ENCODE measurements at places on chromosomes 3 and 15.

DNA sequence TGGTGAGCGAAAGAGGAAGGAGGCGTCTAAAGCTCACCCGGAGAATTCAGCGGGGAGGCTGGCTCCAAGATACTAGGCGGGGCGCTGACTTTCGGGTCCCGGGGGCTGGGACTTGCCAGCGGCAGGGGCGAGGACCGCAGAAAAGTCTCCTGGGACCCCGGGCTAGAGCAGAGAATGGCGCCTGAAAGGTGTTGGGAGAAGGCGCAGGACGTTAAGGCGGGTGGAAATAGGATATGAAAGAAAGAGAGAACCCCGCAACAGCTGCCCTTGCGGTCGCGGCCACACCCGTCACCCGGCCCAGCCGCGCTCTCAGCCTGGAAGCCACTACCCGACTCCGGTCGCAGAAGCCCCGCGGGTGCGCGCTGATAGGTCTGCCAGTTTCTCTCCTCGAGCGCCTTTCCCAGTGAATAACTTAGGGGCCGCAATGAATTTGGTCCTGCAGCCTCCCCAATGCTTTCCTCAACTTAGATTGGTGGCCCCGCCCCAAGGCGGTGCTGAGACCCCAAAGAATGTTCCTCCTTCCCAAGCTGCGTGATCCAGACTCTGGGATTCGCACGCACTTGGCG lies 604 bp downstream of the LTK start:
- DNase-seq = peak; percentile 56

DNA sequence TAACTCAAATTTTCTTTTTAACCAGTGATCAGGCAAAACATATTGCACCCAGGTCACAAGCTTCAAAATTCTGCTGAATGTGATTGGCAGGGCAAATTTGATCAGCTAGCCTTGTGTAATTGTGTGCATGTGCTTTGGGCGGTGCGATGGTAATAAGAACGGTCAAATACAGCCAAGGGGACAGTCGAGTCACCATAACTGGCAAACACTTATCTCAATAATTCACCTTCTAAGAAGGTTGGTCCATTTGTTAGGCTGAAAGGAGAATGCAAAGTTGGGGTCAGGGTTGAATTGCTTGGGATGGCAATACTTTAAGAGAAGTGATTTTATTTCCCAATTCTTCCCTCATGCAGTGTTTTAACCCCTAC lies 302.4 kb upstream of the PDZRN3 start:
- DNase-seq = no peak

DNA sequence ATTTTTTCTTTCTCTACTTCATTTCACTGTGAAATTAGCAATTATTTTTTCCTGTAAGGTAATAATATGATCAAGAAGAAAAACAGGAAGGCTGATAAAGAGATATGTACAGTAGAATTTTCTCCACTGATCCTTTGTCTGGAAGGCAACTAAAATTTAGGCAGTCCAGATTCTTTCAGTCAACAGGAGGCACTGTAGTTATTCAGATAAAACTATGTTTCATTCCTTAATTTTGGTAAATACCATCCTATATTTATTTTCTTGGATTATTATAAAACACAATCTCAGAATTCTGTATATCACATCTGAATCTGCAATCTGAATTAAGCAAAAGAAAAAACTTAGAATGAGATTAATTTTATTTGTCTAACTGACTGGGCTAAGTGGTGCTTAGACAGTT lies 343.2 kb downstream of the LSAMP start:
- DNase-seq = no peak

DNA sequence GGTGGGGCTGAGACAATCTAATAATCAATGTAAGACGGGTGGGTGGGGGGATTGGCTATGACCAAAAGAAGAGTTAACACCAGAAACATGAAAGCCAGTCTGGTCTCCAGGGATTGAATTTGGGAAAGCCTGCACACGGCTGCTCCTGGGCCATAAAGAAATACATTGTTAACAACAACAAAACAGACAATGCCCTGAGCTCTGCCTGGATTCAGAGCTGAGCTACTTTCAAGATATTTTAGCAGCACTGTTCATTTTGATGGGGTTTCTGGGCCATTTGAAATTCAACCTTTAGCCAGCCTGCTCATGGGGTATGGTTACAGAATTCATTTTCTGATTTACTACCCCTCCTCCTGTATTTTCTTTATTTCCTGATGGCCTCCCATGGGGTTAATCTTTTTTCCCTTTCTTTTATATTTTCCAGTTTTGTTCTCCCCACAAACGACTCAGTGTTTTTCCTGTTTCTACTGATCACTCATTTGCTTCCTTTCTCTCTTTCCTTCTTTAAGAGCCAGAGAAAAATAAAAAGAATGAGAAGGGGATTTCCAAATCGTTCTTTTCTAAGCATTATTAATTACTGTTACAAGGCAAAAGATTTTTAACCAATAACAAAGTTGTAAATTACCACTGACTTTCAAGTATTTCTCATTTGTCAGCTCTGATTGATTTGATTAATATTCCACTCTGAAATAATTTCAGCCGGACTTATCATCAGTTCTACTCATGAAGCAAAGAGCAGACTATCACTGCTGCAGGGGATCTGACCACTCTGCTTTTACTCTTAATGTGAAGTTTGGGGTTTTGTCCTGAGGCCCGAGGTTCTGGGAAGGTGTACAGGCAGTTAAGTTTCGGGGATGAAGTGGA lies 19.6 kb downstream of the NR2F2 start:
- no peak for DNase-seq

GRCh38 chr3:151817473-151817872 lies 3.6 kb downstream of the AADAC start:
- DNase-seq = no peak

GRCh38 chr15:97909291-97909891 lies 51.1 kb upstream of the ARRDC4 start:
- DNase-seq = peak; percentile 34

DNA sequence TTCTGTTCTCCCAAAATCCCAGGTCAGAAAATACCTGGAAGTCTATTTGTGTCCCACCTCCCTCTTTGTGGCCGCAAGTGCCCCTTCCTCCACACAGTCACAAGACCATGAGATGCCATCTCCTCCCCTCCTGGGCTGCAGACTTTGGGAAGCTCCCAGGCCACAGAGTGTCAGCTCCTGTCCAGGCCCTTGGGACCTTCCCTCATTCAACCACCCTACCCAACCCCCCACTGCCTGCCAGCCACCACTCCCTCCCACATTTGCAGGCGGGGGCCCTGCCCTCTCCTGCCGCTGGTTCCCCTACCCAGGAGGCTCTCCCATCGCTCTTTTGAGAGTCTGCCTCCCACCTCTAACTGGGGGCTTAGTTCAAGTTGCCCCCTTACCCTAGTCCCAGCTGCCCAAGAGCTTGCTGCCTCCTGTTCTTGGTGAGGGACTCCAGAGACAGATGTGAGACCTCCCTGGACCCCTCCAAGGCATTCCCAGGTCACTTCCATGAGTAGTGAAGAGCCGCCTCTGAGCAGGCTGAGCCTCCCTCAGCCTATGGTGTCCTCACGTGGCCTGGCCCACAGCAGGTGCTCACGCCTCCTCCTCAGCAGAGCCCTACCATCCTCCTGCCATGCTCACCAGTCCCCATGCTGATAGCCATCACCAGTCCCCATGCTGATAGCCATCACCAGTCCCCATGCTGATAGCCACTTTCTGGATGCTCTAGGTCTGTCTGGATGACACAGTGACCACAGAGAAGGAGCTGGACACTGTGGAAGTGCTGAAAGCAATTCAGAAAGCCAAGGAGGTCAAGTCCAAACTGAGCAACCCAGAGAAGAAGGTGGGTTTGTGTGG lies 15.9 kb upstream of the STAB1 start:
- no peak for DNase-seq

- no peak for DNase-seq
Observed at GRCh38 chr15:80105595-80105994, 46.1 kb downstream of the ZFAND6 start.

DNA sequence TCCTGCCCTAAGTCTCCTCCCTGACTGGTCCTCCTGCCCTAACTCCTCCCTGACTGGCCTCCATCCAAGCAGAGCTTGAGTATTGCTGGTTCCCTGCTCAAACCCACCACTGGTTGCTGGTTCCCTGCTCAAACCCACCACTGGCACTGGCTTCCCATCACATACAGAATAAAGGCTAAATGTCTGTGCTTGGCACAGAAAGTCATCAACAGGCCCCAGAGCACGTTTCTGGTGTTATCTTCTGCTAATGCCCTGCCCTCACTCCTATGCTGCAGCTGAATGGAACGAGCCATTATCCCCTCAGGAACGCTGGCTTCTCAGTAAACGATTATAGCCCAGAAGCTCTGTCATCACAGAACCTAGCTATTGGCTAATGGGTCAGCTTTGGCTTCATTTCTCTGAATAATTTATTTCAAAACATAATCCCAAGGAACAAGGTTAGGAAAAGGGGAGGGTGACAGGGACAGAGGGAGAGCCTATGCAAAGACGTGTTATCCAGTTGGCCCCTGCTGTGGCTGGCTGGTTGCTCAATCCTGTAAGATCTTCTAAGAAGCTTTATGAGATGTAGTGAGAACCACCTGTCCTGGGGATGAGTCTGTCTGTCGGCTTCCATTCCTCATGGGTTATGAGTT lies 6.3 kb upstream of the MUC20 start:
- DNase-seq = no peak

DNA sequence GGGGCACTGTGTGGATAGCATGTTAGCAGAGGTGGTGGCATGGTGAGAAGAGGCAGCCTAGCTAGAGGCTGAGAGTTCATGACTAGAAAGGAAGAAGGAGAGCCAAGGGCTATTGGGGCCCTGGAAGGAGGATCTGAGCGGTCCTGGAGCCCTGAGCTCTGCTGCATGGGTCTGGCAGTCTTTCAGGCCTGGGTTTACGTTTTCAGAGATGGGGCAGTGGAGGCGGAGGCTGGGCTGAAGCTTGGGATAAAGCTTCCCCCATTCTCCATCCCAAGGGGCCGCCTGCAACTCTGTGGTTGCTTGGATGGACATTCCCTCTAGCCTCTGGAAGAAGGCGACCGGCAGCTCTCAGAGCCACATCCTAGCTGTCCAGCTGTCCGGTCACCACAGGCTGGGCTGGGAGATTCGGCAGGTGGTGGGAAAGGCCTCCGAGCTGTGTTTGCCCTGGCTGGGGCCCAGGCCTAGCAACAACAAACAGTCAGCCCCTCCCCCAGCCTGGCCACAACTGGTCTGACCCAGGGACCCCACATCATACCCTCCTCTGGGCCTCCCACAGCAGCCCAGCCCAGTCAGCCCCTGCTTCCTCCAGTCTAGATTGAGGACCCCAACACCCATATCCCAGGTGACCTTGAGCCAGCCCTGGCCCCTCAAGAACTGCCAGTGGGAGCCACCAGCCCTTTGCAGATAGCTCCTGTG lies 1.8 kb upstream of the SLC38A3 start:
- DNase-seq = no peak

- no peak for DNase-seq
Observed at GRCh38 chr15:80317389-80318182, 65.6 kb upstream of the CTXND1 start.

- no peak for DNase-seq
Observed at GRCh38 chr15:87599616-87600015, 656.9 kb downstream of the NTRK3 start.

GRCh38 chr3:156725682-156726081 lies 51.3 kb downstream of the TIPARP start:
- DNase-seq = no peak

- DNase-seq = no peak
Observed at GRCh38 chr15:40069178-40070165, 30.5 kb upstream of the SRP14 start.

DNA sequence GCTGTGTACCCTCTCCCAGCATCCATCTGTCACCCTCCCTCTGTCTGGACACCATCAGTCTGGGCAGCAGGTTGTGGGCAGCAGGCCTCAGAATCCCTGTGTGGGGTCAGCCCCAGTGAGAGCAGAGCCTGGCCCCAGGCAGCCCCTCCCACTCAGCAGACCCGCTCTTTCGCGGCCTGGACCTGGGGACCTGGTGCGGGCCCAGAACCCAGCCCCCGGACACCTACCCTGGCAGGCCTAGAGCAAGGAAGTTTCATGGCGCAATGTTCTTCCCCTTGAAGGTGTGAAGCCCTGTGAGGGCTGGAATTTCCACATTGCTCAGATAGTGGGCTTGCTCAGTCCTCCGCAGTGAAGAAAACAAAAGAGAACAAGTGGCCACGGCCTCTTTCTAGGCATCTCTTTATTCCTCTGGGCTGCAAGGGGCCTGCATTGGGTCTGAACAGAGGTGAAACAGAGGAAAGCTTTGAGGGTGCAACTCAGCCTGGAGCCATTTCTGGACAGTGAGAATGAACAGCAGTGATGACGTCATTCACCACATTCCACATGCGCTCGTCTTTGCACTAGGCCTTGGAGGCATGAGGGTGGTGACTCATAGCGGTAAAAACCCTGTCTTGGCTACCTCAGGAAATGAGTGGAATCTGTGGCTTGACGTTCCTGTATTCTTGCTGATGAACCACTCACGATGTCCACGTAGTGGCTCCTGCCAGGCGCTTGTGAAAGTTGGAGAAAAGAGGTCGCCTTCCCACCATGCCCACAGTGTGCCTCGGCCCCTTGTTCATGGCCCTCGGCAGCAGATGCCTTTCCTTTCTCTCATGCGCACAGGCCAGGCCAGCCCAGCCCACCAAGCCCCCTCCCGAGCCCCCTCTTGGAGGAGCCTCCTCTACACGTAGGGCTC lies 66.1 kb downstream of the SLC30A4 start:
- peak; percentile 84 for DNase-seq

DNA sequence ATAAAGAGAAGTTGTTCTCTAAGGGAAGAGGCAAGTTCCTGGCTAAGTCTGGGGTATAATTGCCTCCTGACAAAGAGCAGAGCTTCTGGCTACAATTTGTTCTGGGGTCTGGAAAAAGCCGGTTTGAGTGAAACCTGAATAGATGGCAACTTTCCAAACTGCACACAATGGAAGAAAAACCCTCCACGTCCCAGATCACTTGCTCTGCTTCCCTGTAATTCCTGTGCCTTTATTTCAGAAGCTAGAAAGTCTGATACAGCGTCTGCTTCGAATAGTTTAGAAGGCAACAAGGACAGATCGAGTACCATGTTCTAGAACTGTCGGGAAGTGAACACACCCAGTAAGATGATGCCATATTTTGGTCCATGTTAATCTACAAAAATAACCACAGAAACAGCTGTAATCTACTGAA lies 1.6 kb upstream of the WDR82 start:
- DNase-seq = no peak

All from activated CD4-positive, alpha-beta memory T cell treated with anti-CD3 and anti-CD28 coated beads, Interleukin-2, amount 10 ng/mL, durations not matched to agents 7 days and 5 days (primary cell).